ENCODE measurements at places on chromosomes 12 and 14. TPM values are rescaled to one million over a fixed set of nuclear protein-coding genes. Genes with fewer than 3 reads are reported as not detected.

CLEC2A gene
- total RNA-seq, result 1.1 TPM

KRT7 gene
- 12.1 TPM for total RNA-seq

TMEM253 gene
- not detected for total RNA-seq

RTL1 gene
- total RNA-seq, result 0.49 TPM

AICDA gene
- total RNA-seq, result 0.66 TPM

KRT72 gene
- total RNA-seq, result not detected

LRRIQ1 gene
- total RNA-seq, result 10.1 TPM

CFAP251 gene
- total RNA-seq, result 6.0 TPM

GPX2 gene
- total RNA-seq, result 1.5 TPM

ARMH4 gene
- total RNA-seq, result 44.6 TPM

DUSP16 gene
- total RNA-seq, result 46.8 TPM

PTPN21 gene
- total RNA-seq, result 21.6 TPM

CRIP2 gene
- total RNA-seq, result 71.6 TPM

DLGAP5 gene
- 10.7 TPM for total RNA-seq

ZC2HC1C gene
- total RNA-seq, result 2.5 TPM

PIWIL1 gene
- 1.5 TPM for total RNA-seq

HCAR2 gene
- 2.1 TPM for total RNA-seq

Data from camera-type eye (tissue), 1 donor.